Stimulated activated naive CD4-positive, alpha-beta T cell treated with Interleukin-2 at 50 U/mL for 16 hours (primary cell): ENCODE measurements at places on chromosomes 16 and 17.
A peak's percentile ranks its signal among the peaks of the same experiment; 100 is the strongest.

- DNase-seq, result no peak
Measured at GRCh38 chr16:83717308-83717707, 90.5 kb upstream of the HSBP1 start.

- DNase-seq, result no peak
Measured at GRCh38 chr16:10812312-10813098, 6.1 kb downstream of the TVP23A start.

GRCh38 chr17:13228225-13228624, 210.4 kb upstream of the ELAC2 start:
- DNase-seq, result no peak

DNA sequence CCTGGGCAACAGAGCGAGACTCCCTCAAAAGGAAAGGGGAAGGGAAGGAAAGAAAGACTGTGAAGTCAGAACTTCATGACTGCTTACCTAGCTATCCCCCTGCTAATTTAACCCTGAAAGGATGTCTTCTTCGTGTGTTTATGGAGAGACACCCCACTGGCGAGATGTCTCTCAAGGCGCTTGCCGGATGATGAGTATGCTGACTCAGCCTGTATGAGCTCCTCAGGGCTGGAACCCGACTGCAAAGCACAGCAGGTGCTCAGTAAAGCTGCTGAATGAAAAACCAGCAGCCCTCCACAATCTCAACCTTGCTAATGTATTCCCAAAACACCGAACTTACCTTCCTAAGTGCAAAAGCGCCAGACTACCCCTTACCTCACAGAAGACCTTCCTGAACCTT, 2.3 kb downstream of the ANKFY1 start:
- no peak for DNase-seq

DNA sequence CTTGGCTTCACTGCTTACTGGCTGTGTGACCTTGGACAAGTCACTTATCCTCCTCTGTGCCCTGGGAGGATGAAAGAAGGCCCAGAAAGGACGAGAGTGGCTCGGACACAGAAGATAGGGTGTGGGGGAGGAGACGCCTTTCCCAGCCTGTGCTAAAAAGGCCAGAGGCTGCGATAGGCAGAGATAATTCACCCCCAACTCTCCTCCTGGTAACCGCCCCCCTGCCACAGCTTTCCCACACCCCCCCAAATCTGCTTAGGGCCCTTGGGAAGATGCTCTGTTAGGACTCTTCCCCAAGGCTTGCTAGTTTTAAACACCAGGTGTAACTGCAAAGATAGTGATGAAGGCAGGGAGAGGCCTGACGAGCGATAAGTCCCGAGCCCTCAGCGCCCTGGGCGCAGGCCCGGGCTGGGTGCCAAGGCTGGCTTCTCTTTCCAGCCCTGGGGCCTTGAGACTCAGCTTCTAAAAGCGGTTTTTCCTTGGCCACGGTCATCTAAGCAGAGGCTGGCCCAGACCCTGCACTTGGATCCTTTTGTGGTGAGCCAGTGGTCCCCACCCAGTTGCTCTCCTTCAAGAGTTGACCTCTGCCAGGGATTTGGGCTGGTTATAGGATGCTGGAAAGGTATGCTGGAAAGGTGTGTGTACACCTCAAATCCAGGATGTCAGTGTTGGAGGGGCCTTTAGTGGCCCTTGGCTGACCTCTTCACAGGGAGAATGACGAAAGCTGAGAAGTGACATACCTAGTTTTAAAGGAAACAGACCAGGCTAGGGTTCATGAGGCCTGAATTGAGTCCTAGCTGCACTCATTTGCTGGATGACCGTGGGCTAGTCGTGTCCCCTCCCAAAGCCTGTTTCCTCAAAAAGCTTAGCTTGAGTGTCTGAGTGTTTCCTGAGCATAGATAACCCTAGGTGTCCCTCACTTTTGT, 3.4 kb upstream of the PPP1R9B start:
- no peak for DNase-seq

GRCh38 chr16:65975049-65975708, 391.3 kb upstream of the CDH5 start:
- no peak for DNase-seq

DNA sequence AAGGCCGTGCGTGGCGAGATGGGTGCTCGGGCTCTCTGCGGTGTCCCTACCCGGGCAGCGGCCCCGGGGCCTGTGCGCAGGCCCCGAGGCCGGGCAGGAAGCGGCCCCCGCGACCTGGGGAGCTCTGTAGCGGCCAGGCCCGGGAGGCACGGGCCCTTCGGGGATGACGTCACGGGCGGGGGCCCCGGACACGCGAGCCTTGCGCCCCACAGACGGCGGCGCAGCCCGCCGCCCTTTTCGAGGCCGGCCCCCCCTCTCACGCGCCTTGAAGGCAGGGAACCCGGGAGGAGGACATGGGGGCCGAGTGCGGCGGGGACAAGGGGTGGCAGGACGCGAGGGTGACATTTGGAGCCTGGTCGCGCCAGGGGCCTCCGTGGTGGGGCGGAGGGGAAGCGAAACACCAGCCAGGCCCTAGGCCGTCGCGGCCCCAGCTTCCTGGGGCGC, 1.1 kb downstream of the RAI1 start:
- peak; percentile 30 for DNase-seq

DNA sequence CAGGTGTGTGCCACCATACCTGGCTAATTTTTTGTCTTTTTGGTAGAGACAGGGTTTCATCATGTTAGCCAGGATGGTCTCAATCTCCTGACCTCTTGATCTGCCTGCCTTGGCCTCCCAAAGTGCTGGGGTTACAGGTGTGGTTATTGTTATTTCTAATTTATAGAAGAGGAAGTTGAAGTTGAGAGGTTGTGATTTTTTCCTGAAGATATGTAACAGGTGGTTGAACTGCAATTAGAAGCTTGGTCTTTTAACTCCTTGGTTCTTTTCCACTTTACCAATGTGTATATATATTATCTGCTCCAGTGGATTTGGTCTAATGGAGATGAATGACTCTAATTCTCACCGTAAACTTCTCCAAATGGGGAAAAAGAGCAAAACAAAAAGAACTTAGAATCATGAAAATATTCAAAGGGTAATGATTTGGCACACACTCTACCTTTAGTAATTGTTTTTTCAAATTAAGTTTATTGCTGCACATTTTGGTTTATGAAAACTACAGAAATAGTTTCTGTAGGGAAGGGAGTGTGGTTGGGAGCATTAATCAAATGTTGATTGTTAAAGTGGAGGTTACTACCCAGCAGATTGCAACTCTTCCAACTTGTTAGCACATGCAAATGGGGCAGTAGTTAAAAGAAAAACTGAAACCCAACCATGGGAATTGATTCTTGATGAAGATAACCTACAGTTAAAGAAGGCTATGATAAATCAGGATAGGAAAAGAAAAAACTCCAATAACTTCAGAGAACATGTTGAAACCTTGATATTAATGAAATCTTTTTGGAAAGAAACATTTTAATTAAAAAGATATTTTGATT, 1.8 kb upstream of the KRT10 start:
- no peak for DNase-seq

DNA sequence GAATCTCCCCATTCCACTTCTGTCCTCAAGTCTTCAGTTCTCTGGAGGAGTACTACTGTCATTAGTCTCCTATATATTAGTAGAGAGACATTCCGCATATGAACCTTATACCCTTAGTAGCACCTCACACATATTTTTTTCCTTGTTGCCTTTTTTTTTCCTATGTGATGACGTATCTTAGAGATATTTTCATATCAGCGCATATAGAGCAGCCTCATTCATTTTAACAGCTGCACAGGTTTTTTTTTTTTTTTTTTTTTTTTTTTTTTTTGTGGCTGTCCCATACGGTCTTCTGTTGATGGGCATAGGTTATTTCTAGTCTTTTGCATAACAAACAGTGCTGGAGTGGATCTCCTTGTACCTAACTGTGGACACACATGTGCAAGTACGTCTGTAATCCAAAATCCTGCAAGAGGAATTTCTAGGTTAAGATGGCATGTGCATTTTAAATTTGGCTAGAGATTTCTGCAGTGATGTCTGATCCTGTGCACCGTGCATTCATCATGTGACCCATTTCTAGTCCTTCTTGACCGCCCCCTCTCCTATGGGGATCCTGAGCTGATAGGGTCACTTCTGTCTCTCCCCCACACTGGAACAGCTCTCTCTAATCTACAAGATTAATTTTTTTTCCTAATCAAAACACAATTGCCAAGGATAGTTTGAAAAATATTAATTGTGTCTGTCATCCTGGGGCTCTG, 64.8 kb downstream of the PRKCB start:
- DNase-seq, result no peak

DNA sequence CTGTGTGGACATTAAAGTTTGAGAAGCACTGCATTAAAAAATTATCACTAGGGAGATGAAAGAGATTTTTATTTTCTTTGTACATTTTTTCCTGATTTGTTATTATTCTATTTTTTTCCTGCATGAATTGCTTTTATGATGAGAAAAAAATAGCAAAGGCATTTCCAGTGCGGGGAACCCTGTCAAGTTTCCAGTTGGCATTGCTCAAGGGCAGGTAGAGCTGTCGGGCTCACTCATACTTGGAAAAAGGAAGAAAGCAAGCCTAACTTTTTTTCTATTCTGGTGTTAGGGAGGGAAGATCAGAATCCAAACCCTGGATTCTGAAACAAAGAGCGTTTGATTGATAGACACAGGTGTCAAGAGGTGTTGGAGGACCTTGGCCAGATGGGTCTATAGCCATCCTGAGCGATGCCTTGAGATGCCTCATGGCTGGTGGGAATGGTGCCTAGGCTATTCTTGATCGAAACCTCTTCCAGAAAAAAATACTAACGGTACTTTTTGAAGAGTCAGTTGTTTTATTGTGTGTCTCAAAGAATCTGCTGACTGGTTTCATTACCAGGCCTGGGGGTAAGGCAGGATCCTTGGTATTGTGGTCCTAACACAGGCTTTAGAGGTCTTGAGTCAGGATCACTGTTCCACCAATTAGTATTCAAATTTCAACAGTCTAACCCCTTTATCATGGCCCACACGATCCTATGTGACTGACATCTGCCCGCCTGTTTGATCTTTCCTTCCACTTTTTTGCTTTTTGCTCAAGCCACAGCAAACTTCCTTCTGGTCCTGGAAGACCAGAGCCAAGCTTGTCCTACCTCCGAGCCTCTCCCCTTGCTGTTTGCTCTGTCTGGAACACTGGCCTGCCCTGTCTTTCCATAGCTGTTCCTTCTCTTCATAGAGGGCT, 20.1 kb downstream of the SNX29 start:
- DNase-seq, result no peak

DNA sequence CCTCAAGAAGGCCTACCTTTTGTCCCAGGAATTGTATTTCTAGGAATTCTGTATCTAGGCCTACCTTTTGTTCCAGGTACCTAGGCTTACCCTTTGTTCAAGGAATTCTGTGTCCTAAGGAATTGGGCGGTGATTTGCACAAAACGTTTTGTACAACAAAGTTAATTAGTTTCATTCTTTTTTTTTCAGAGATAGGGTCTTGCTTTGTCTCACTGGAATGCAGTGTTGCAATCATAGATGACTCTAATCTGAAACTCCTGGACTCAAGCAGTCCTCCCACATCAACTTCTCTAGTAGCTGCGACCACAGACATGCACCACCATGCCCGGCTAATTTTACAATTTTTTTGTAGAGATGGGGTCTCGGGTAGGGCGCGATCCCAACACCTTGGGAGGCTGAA, 7.0 kb downstream of the CDR2L start:
- no peak for DNase-seq

DNA sequence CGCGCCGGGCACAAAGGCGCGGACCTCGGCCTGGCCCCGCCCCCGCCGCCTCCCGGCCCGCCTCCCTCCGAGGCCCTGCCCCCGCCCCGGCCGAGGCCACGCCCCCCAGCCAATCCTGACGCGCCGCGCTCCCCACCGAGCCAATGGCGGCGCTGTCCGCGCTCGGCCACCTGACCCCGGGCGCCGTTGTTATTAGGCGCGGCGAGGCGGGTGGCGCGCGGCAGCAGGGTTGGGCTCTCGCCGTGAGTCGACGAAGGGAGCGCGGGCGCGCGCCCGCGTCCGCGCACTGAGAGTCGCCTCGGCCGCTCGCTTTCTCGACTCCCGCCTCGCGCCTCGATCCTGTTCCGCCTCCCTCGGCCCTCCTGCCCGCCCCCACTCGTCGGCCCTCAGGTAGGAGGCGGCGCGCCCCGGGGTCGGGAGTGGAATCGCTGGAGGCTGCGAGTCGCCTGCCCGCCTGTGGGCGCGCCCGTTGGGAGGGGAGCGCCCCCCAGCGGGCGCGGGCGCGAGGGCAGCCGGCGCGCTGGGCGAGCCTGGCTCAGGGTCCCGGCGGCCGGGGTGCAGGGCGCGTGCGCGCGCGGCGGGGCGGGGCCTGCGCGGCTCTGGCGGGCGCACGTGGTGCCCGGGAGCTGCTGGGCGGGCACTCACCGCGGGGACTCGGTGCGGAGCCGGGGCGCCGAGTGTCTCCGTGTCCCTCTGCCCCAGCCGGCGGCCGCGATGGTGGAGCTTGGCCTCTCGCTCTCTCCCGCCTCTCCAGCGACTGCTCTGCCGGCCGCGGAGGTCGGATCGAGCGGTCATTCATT, 405 bp upstream of the CBLN1 start:
- DNase-seq, result no peak

GRCh38 chr16:30399435-30400186, 4.4 kb downstream of the ZNF48 start:
- DNase-seq, result no peak

DNA sequence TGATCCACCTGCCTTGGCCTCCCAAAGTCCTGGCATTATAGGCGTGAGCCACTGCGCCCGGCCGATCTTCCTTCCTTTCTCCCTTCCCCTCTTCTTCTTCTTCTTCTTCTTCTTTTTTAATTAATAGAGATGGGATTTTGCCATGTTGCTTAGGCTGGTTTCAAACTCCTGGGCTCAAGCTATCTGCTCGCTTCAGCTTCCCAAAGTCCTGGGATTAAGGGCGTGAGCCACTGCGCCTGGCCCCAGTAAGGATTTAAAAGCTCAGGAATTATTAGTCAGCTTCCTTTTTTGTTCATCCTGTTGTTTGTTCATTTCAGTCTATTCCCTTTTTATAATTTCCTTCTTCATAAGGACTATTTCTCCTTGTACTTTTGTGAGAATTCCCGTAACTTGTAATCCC, 32.7 kb upstream of the LRRC37A start:
- no peak for DNase-seq

DNA sequence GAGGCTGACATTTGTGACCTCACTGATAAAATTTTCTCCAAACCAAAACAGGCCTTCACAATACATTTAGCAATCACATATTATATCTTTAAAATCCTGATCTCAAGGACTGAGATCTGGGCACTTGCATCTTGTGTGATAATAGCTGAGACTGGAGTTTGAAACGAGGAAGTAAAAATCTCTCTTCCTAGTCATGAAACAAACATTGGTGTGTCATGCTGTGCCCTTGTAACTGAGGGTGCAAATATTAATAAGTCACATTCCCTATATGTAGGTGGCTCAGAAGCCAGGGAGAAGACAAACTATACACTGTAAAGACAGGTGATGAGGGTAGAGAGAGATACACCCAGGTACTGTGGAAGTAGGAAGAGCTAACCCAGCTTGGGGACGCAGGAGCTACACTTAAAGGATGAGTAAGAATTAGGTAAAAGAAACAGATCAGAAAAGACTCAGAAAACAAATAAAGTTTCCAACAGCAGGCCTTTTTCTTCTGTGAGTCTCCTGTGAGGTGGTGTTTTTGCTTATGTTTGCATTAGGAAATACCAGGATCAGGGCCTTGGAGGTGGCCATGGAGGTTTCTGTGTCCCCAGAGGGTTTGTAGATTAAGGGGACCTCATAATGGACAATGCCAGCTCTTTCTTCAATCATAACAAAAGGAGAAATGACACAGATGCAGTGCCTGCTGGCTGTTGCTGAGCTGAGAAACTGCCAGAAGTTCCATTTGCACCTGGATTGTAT, 335.7 kb downstream of the GRIN2A start:
- DNase-seq, result no peak

GRCh38 chr17:42399121-42399520, 10.9 kb upstream of the STAT3 start:
- DNase-seq, result no peak
